H1 (cell line): ENCODE measurements at places on chromosomes 6 and 20. TPM values are rescaled to one million over a fixed set of nuclear protein-coding genes. Genes with fewer than 3 reads are reported as not detected.

- no peak for DNase-seq
These were observed 120.3 kb upstream of the LGSN start for GRCh38 chr6:63440057-63440456.

- DNase-seq = no peak
These were observed 1002.2 kb downstream of the KIF16B start for GRCh38 chr20:15571056-15571455.

DNA sequence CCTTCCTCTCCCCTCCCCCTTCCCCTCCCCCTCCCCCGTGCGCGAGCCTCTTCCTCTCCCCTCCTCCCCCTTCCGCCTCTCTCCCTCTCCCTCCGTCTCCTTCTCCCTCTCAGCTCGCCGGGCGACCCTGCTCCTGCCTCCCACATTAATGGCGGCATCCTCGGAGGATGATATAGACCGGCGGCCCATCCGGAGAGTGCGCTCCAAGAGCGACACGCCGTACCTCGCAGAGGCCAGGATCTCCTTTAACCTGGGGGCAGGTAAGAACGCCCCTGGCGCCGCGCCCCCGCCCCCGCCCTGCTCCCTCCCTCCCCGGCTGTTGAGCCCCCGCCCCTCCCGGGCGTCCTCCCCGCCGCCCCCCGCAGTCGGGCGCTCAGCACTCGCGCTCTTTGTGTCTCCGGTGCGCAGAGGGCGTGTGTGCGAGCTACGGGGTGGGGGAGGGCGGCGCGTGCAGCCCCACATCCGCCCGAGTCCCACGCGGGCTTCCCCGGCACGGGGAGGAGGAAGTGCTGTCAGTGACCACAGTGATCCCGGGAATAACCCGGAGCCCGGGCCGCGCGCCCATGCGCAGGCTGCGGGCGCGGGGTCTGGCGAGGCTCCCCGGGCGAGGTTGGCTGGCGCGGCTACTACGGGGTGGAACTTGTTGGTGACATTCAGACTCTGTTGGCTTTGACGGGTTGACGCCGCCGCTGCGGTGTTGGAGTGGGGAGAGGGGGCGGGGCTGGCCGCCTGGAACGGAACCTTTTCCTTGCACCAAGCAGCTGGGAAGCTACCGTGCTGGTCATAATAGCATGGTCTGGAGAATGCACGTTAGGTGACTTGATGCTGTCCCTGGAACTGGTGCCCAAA, 33.2 kb downstream of the PHACTR1 start:
- DNase-seq = peak; percentile 25

GRCh38 chr6:108748055-108748454, 100.2 kb upstream of the ARMC2 start:
- no peak for DNase-seq

Gene HRH3
- total RNA-seq = 4.4 and 4.5 TPM in 2 replicates

DNA sequence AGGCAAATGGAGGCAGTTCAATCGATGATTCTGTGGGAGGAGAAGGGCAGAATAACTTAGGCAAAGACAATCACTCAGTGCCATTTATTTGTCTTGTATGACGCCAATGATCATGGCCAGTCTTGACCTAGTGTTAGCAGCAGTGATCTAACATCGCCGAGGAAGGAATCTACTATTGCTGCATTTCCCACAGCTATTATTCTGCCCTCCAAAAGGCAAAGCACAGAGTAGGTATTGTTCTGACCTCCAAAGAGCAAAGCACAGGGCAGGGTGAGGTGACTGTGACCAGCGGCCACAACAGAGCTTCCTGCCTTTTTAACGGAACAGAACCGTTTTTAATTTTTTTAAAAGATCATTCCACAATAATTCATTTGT, 235.9 kb downstream of the CDH4 start:
- no peak for DNase-seq

Gene CST1
- 2.9 and 5.4 TPM in 2 replicates for total RNA-seq

DNA sequence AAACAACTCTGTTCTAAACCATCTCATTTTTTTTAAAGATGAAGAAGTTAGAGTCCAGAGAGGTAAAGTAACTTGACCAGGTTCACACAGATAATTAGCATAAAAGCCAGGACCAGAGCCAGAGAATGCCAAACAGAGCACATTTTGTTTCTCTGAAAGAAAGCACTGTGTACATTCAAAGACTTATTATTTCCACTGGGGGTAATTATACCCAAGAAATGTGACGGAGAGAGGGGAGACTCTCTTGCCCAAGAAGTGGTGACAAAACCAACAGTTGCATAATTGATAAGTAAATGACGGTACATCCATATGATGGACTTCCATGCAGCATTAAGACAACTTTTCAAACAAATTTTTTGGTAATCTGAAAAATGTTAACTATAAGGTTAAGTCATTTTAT, 111.6 kb downstream of the RTN4IP1 start:
- no peak for DNase-seq

- DNase-seq = peak; percentile 60
These were observed 10.2 kb downstream of the POU3F2 start for GRCh38 chr6:98844244-98845210.

DNA sequence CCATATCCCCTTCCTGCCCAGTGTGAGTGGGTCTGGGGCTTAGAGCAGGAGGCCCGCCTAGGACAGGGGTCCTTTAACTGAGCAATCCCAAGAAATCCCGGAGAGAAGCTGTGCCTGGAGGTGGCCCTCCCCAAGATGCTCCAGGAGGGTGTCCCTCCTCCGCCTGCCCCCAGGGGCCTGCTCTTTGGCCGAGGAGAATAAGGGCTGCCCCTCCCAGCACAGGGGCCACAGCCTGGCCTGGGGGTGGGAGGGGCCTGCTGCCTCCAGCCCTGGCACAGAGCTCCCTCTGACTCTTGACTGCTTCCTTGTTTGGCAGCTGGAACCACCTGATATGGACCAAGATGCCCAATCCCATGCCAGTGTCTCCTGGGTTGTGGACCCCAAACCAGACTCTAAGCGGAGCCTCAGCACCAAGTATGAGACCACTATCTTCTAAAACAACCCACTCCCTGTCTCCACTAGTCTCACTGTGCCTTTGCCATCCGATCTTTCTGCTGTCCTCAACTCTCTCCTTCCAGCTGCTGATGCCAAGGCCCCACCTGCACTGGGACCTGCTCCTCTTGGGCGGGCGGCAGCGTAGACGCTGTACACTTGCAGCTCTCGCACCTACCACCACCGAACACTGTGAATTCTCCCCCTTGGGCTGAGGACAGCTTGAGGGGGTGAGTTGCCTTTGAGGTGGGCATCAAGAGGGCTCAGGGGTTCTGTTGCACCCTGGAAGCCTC, 54.3 kb downstream of the TCP11 start:
- DNase-seq = no peak

DNA sequence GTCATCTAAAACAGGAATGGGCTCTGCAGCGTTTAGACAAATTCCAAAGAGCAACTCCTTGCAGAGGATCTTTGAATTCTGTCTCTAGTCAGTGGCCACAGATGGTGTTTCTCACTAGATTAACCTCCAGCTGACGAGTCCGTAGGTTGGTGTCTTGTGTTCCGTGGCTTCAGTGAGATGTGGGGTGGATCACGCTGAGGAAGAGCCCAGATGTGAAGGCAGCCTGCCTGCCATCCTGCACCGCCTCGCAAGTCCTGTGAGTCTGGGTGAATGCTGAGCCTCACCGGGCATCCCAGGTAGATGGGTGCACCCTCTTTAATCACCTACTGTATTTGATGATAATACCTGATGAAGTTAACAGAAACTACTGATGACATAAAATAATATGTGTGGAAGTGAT, 70.4 kb downstream of the THBS2 start:
- no peak for DNase-seq

Gene CTAGE9
- not detected in 2 replicates for total RNA-seq

Gene SRSF3
- 689 and 705 TPM in 2 replicates for total RNA-seq

Gene SLC17A2
- total RNA-seq = not detected in 2 replicates

GRCh38 chr6:117870486-117871242, 36.4 kb upstream of the SLC35F1 start:
- DNase-seq = no peak

GRCh38 chr6:135481783-135482369, 15.7 kb downstream of the AHI1 start:
- no peak for DNase-seq

Gene PRIM2
- 46.8 and 50.0 TPM in 2 replicates for total RNA-seq

Gene NCR2
- total RNA-seq = not detected in 2 replicates

- DNase-seq = no peak
These were observed 4.6 kb upstream of the EDEM2 start for GRCh38 chr20:35151736-35152135.

GRCh38 chr6:162671580-162672165, 55.9 kb downstream of the PRKN start:
- no peak for DNase-seq

Gene BANF2
- not detected in 2 replicates for total RNA-seq

DNA sequence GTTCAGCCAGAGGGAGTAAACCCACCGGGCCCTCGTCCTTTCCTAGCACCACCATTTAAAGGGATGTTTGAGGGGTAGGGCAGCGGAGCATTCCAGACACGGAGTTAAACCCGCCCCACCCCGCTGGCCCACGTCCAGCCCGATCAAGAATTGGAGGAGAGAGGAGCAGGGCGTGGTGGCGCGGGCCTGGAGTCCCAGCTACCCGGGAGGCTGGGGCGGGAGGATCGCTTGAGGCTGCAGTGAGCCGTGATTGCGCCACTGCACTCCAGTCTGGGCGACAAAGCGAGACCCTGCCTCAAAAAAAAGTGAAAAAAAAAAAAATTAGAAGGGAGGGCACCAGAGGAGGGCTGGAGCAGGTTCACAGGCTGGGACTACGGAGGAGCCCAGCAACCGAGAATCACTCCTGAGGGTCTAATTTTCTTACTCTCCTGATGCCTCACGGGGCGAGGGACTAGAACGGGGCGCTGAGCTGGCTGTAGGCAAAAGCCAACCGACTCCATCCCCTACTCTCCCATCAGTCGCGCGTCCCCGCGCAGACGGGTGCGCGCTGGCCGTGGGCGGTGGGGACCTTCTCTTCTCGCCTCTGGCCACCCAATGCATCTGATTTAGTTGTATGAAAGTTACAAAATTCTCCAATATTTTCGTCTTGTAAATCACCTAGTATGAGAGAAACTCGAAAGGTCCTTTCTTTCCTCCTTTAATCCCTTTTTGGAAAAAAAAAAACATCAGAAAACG, 6.1 kb upstream of the HSPA1B start:
- no peak for DNase-seq

- DNase-seq = no peak
These were observed 77.1 kb upstream of the MAN1A1 start for GRCh38 chr6:119426619-119427018.

Gene LY6G6C
- 0.33 TPM in 1 of 2 replicates, not detected in the other for total RNA-seq

Gene FOXF2
- not detected in 2 replicates for total RNA-seq

DNA sequence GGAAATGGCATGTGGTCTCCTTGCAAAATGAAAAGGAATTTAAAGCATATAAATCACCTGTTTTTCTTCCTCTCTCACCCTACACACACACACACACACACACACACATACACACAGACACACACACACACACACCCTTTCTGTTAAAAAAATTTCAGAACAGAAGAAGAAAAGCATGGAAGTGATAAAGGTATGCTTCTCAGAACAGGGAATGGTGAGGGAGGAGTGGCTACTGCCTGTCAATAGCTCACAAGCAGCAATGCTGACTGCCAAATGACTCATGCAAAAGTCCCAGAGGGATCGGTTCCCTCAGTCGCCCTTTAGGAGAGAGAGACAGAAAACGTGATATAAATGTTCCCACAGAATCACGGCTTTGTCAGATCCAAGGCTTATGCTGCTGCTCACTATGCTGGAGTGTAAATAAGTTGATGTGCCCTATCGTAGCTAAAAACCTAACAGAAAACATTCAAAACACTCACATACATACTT, 102.6 kb downstream of the IBTK start:
- DNase-seq = no peak

Gene PRDM13
- total RNA-seq = 0.09 and 0.13 TPM in 2 replicates

Gene GLP1R
- 2.6 and 3.0 TPM in 2 replicates for total RNA-seq
